Dermis blood vessel endothelial cell (primary cell): ENCODE measurements at places on chromosomes 7 and 10. TPM values are rescaled to one million over a fixed set of nuclear protein-coding genes. Genes with fewer than 3 reads are reported as not detected.

DNA sequence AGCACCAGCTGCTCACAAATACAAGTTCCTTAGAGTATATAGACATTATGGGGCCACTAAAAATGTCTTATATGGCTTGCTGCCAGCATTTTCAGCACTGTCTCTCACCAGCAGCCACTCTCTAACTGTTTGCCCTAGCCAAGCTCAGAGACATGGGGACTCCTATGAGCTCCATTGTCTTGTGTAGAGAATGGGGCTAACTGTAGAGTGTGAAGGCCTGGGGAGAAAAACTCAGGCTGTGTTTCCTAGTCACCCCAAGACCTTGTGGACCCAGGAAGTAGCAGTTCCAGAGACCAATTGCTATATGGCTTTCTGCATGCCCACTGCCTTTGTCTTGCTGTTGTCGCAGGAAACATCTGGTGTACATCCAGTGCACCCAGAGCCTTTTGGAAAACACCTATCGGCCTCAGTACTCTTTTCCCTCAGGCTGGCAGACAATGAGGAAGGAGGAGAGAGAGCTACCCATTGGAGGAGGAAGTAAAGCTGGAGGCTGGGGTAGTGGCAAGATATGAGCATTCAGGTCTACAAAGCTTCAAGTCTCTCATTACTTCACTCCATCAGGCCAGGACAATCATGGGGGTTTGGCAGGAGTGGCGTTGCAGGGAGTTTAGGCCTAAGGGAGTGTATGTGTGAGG, 28.4 kb downstream of the ENTPD1 start:
- no peak for DNase-seq

DNA sequence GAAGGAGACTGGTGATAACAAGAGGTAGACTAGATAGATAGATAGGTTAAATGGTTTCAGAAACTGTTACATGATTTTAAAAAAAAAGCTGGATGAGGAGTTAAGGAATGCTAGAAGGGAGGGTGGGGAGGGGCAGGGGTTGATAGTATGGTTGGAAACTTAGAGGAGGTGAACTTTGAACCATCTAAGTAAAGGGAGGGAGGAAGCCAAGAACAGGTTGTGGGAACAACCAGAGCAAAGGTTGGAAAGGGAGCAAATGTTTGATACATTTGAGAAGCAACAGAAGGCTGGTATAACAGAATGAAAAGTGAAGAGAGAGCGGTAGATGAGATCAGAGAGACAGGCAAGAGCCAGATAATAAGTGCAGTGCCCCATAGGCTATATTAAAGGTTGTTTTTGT, 224.8 kb downstream of the FOXP2 start:
- DNase-seq: no peak

Gene CDHR1
- 0.68 and 2.3 TPM in 2 replicates for total RNA-seq

Gene SEMA3D
- 3.0 and 20.4 TPM in 2 replicates for total RNA-seq
